ENCODE measurements at places on chromosomes 2 and 18.

GRCh38 chr18:79525556-79526467 is 130.1 kb downstream of the NFATC1 start:
- no peak for DNase-seq

DNA sequence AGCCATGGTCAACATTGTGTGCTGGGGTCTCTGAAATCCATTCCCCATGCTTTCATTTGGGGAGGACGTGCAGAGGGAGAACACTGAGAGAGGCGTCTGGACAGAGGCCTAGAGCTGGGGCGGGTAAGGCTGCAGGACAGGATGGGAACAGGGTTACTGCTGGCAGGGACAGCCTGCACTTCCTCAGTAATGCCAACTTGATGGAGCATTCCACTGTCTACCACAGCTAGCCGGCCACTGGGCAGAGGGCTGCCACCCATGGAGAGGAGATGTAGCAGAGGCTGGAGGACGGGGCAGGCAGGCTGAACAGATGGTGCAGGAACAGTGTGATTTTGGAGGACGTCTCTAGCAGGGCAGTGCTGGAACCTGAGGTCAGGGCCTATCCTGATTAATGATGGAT is 29.3 kb downstream of the MRPL33 start:
- no peak for DNase-seq

DNA sequence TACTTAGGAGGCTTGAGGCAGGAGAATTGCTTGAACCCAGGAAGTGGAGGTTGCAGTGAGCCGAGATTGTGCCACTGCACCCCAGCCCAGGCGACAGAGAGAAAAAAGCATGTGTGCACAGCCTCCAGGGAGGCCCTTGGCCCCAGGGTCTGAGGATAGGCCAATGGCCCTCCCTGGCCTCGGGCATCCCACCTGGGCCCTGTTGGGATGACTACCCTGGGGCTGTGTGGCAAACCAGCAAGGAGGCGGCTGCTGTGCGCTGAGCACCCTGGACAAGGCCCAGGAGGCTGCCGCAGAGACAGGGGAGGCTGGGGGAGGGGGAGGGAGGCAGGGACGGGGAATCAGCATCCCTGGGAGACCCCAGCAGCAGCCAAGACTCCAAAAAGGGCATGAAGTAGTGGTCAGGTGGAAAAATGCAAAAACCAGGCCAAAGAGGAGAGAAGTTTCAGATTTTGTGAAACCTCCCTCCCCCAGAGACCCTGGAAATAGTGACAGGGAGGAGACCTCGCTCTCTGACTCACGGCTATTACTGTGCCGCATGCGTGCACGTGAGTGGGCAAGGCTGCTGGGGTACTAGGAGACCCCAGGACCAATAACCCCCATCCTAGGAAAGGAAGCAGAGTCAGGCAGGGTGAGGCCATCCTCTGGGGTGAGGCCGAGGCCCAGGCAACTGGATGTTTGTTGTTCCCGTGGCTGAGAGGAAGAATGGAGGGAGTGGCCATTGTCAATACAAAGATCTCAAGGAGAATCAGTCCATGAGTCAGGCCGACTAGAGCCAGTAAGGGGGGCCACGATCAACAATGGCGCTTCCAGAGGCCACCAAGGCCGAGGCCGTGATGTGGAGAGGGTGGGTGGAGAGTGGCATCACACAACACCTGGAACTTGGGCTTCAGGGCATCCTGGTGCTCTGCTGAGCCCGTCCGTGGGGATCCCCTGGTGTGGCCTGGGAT is 16.0 kb upstream of the B3GNT7 start:
- DNase-seq: no peak

DNA sequence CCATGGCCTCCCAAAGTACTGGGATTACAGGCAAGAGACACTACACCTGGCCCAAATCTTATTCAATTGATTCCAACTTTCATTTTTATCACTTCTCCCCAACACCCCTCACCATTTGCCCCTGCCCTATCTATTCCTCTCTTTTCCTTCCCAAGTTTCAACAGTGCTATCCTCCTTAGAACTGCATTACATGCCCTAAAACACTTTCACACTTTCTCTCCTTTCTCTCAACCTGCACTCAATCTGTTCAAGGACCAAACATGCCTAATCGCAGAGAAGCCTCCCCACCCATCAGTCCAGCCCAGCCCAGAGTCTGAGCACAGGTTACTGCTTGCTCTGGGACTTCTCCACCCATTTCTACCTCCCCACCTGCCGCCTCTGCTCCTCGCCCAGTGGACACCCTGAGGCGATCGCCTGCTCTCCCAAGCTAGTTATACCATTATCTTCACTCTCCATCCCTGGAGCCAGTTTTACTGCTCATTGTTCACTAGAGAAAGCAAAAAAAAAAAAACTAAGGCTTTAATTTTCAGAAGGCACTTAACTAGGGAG is 23.7 kb upstream of the DSG1 start:
- no peak for DNase-seq

Data from D341Med (cell line).